ENCODE measurements at places on chromosomes 11 and 22. TPM values are rescaled to one million over a fixed set of nuclear protein-coding genes. Genes with fewer than 3 reads are reported as not detected.
A peak's percentile ranks its signal among the peaks of the same experiment; 100 is the strongest.

The SNX32 gene
- total RNA-seq = not detected

DNA sequence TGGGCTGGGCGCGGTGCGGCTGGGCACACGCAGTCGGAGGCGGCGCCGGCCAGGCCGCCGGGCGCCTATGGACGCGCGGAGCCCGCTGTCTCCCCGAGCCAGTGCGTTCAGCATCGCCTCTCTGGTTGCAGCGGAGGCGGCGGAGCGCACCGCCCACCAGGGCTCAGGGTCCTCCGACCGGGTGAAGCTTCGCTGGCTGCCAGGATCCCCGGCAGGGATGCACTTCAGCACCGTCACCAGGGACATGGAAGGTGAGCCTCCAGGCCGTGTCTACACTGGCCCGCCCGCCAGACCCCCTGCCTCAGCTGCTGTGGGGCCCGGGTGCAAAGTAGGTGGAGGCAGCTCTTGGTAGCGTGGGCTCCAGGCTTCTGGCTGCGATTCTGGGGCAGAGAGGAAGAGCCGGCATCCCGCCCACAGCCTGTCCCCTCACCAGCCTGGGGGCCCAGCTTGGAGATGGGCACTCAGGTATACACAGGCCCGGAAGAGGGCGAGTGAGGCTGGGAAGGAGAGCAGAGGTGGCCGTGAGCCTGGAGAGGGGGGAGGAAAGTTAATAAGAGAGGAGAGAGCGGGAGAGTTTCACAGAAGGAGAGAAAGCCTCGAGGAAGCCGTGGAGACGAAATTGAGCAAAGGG lies 1.0 kb upstream of the TBX1 start:
- no peak for DNase-seq

- peak; percentile 78 for DNase-seq
These were observed 14.8 kb downstream of the KIAA0930 start for GRCh38 chr22:45225732-45226502.

DNA sequence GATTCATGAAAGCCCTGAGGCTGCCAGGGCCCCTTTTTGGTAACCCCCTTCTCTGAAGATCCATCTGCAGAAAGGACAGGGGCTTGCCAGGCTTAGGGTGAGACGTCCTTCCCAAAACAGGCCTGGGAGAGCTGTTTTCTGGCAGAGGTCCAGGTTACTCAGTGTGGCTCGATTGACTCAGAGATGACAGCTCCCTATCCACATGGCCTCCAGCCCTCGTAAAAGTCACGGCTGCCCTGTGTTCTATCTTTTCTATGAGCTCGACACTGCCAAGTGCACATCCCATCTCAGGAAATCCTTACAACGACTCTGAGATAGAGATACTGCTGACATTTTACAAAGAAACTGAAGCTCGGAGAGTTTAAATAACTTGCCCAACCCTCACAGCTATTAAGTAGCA lies 20.4 kb downstream of the ADAMTS8 start:
- DNase-seq = no peak

GRCh38 chr11:14506532-14506931 lies 6.9 kb upstream of the COPB1 start:
- DNase-seq = no peak
